ENCODE measurements at places on chromosomes 1 and 21. TPM values are rescaled to one million over a fixed set of nuclear protein-coding genes. Genes with fewer than 3 reads are reported as not detected.

The FABP3 gene
- 142 TPM for total RNA-seq

The TPTE gene
- not detected for total RNA-seq

The EPB41 gene
- 21.7 TPM for total RNA-seq

The SPRR2G gene
- total RNA-seq = not detected

The GPR25 gene
- total RNA-seq = not detected

The CAPN8 gene
- total RNA-seq = not detected

The RWDD3 gene
- total RNA-seq = 17.4 TPM

The CORT gene
- 0.33 TPM for total RNA-seq

The PIGR gene
- total RNA-seq = 0.33 TPM

The ZC3H11A gene
- 58.7 TPM for total RNA-seq

The CR1 gene
- total RNA-seq = 6.3 TPM

The TNNI3K gene
- 6.4 TPM for total RNA-seq

The CRP gene
- total RNA-seq = 0.65 TPM

The KIAA1614 gene
- total RNA-seq = 10.7 TPM

The NR1I3 gene
- total RNA-seq = not detected

The VAV3 gene
- total RNA-seq = 7.3 TPM

The CASZ1 gene
- 21.5 TPM for total RNA-seq

The NCDN gene
- total RNA-seq = 22.6 TPM

The ADAMTS5 gene
- total RNA-seq = 20.4 TPM

The FRRS1 gene
- 8.0 TPM for total RNA-seq

The KRTAP7-1 gene
- not detected for total RNA-seq

The GJA9 gene
- total RNA-seq = not detected

The RAB42 gene
- total RNA-seq = 3.5 TPM

The AIM2 gene
- total RNA-seq = 1.5 TPM

The CFHR1 gene
- 0.76 TPM for total RNA-seq

The C1orf116 gene
- total RNA-seq = not detected

The CD1B gene
- not detected for total RNA-seq

The SLC44A3 gene
- 7.7 TPM for total RNA-seq

The GPR3 gene
- 0.37 TPM for total RNA-seq

The MROH9 gene
- total RNA-seq = 0.24 TPM

The NCF2 gene
- 26.2 TPM for total RNA-seq

The GJB5 gene
- not detected for total RNA-seq

The CCDC27 gene
- total RNA-seq = not detected

The OR2L3 gene
- total RNA-seq = not detected

The ALX3 gene
- total RNA-seq = not detected

The NR0B2 gene
- total RNA-seq = not detected

The CFHR3 gene
- 0.79 TPM for total RNA-seq

The USP48 gene
- total RNA-seq = 56.8 TPM

The RNF186 gene
- total RNA-seq = not detected

The TTC22 gene
- total RNA-seq = not detected

The CD101 gene
- total RNA-seq = 2.6 TPM

The CHODL gene
- 0.24 TPM for total RNA-seq

The CRTC2 gene
- total RNA-seq = 26.6 TPM

The TDRD5 gene
- not detected for total RNA-seq

The WLS gene
- total RNA-seq = 53.3 TPM

The SH3BGR gene
- 26.4 TPM for total RNA-seq

The C1orf87 gene
- total RNA-seq = not detected

The RXFP4 gene
- total RNA-seq = not detected

The DNALI1 gene
- total RNA-seq = 2.1 TPM
